ENCODE measurements at places on chromosomes 7 and 10.
A peak's percentile ranks its signal among the peaks of the same experiment; 100 is the strongest.

DNA sequence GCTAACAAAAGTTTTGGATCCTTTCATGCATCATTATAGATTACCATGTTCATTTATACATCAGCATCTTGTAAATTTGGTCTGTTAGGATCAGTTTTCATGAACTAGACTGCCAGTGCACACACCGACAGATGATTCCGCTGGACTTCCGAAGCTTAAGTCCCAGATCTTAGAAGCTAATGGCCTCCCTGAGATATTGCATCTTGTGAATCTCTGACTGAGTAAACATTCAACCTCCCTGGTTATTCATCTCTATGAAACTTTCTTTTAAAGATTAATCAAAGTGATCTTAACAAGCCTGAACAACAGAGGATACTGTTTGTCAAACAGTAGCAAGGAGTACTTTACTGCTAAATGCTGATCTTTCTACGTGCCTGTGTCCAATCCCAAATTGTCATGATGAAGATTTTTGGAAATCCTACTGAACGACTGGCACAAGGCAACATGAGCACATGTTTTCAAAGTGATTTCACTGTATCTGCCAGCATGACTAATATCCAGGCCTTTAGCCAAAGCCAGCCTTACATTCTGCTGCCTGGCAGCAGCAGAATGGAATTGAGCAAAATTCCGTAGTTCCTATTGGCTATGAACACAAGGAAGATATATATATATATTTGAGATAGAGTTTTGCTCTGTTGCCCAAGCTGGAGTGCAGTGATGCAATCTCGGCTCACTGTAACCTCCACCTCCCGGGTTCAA lies 91.3 kb upstream of the ANK3 start:
- DNase-seq: no peak

- no peak for DNase-seq
Observed at GRCh38 chr10:60086862-60087261, 180.5 kb upstream of the CCDC6 start.

GRCh38 chr7:40008223-40008815 lies 58.3 kb downstream of the CDK13 start:
- DNase-seq: no peak

GRCh38 chr10:49664006-49664841 lies 15.2 kb upstream of the C10orf53 start:
- no peak for DNase-seq

DNA sequence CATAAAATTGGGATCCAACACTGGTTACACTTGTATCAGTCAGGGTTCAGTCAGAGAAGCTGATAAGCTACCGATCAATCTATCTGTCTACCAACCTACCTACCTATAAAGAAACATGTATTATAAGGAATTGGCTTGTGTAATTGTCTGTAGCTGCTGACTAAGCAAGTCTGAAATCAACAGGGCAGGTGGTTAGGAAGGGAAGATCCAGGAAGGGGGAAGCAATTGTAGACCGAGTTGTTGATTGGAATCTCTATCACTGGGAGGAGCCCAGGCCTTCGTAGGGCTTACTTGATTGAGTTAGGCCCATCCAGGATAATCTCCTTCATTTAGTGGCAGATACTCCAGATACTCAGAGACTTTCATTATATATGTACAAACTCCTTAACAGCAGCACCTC lies 271.5 kb upstream of the TEX47 start:
- DNase-seq: no peak

- no peak for DNase-seq
Observed at GRCh38 chr10:85601526-85601925, 765.1 kb downstream of the GRID1 start.

DNA sequence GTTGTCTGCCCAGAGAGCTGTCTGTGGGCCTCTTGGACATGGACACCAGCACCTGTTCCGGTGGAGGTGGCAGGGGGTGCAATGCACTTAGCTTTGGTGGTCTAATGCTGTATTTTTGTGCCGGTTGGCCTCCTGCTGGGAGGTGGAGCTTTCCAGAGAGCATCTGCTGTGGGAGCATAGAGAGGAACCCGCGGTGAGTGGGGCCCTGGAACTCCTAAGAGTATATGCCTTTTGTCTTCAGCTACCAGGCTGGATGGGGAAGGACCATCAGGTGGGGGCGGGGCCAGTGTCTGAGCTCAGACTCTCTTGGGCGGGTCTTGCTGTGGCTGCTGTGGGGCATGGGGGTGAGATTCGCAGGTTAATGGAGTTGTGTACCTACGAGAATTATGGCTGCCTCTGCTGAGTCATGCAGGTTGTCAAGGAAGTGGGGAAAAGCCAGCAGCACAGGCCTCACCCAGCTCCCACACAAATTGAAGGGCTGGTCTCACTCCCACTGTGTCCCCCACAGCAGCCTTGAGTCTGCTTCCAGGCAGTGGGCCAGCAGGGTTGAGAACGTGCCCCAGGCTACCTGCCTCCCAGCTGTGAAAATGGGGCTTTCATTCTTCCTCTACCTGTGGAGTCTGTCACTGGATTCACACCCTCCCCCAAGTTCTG lies 29.0 kb downstream of the JAKMIP3 start:
- no peak for DNase-seq

- DNase-seq: no peak
Observed at GRCh38 chr10:66329147-66329546, 596.7 kb upstream of the LRRTM3 start.

DNA sequence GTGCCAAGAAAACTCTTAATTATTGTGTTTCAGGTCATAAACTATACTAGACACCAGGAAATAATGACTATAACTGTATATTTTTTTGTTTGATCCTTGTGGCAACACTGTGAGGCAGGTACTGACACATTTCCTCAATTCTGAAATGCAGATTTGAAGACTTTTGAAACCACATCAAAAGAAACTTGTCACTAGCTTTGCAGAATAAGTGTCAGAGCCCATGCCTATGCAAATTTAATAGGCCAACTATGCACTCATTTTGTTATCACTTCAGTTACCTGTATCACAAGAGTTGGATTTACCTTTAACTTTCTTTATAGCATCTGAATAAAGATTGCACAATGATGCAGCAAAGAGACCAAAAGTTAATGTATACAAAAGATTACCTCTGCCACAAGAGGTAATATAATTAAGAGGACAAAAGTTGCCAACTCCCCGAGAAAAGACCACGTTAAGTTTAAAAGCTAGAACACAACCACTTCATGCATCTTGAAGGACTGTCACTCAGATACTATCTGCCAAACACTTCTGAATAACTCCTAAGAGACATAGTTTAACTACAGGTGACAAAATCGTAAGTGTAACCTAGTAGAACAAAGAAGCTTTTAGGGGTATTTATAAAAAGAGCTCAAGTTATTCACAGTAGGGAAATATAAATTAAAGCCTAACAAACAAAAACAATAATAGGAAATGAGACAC lies 80.5 kb downstream of the ELAPOR2 start:
- no peak for DNase-seq

DNA sequence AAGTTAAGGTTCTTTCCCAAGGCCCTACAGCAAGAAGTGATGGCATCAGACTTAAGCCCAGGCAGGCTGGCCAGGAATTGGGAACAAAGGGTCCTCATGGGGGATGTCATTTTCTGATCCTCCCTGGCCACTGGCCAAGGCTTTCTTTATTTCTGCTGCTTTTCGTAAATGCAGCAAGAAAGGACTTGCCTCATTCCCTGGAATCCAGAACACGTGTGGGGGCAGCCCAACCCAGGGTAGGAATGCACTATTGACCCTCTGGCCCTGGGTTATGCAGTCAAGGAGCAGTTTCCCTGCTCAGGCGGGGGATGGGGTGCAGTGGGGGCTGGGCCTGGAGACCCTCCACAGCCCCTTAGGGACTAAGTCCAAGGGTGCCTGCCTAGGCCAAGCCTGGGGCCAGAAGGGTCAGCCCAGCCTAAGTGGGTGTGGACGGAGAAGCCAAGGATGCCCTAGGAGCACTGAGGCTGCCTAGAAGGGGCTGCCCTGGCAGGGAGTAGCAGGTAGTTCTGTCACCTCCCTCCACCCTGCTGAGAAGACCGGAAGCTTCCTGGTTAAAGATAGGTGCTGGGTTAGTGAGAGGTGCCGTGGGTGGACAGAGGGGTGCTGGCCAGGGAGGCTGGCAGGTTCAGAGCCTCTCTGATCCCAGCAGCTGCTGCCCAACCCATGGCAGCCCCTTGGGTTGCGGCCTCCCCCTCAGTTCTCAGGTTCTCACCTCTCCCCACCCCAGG lies 179.2 kb downstream of the SH3PXD2A start:
- no peak for DNase-seq

DNA sequence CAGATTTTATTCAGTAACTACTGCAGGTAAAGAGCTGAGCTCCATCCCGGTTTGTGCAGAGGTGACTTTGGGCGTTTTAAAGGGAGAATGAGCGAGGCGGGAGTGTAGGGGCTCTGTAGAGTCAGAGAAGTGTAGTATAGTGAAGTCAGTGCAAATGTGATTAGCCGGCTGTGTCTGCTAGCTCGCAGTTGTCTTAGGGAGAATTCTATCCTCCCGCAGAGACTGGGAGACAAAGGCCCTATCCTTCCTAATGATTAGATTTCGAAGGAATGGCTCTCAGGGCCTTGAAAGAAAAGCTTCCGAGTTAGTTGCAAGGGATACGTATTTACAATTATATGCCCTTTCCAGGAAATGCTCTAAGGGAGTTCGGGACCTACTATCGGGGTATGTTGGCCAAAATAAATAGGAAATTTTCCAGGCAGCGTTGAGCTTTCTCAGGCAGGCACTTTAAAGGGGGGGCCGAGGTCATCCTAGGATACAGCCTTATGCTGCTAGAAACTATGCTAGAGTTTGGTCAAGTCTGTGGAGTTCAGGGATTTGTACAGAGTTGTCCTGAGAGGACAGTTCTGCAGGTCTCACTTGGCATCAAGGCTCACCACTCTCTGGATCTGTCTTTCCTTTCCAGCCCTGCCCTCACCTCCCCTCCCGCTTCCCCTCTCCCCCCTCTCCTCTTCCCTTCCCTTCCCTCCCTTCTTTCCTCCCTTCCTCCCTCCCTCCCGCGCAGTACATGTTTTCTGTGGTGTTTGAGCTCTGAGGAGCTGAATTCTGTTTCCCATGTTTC lies 825 bp downstream of the MRPL32 start:
- DNase-seq: no peak

- DNase-seq: peak; percentile 55
Observed at GRCh38 chr7:620056-620455, 100.4 kb upstream of the PDGFA start.

DNA sequence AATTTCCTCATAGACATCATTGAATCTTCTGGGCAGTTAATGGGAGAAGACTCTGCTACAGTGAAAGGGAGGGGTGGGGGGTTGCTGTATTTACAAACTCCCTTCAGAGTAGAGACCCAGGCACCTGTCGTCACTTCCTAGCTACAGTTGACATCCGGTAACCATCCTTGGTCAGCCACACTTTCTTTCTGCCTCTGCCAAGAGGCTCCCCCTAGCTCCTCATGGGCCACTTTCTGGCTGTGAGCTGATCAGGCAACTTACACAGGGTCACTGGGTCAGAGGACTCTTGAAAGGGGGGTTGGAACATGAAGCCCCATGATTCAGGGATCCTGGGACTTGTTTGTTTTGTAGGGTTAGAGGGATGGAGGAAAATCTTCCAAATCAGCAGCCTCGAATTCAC lies 1.2 kb downstream of the TECPR1 start:
- DNase-seq: peak; percentile 56

DNA sequence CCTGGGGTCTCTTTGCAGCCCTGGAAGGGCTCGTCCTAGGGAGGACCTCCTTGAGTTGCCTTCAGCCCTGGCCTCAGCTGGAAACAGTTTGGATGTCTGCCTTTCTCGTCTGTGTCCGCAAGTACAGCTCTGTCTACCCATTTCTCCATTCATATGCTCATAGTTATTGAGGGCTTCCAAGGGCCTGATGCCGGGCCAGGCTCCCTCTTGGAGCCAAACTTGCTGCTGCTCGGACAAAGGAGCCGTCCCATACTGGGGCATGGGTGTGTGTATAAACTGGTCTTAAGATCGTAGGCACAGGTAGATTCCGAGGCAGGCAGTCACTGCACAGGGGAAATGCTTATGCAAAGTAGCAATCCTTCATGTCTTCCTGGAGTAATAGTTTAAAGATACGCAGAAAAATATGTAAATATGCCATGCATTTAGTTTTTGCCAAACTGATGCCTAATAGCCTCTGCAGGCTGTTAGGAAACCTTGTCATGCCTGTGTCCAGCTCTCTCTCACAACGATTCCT lies 117.0 kb upstream of the BTBD16 start:
- no peak for DNase-seq

- DNase-seq: no peak
Observed at GRCh38 chr7:102232611-102233286, 53.9 kb upstream of the SH2B2 start.

DNA sequence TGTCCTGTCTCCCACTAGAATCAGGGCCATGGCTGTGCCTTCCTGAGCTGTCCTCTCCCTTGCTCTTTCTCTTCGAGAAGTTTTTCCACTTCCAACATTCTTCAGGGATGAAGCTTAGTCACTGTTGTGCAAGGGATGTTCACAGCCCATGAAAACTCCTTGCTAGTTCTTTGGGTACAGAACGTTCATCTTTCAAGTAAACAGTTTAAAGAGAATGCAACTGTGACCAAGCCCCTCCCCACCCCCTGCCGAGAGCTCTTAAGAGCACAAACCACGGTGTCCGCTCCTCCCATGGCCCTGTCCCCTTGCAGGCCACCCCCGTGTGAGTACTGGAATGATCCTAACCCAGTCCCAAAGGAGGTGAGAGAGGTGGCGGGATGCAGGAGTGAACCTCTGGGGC lies 161.1 kb upstream of the RHEB start:
- DNase-seq: no peak

DNA sequence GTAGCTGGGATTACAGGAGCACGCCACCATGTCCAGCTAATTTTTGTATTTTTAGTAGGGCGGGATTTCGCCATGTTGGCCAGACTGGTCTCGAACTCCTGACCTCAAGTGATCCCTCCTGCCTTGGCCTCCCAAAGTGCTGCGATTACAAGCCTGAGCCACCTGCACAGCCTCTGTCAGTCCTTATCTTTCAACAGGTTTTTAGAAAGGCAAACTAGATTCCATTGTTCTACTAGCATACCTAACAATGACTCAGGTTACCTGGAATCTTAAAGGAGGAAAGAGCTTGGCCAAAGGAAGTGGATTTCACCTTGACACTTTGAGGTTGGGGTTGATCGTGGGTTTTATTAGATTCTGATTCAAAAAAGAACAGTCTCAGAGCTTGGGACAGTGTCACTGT lies 3.2 kb downstream of the ABCC2 start:
- DNase-seq: no peak

- no peak for DNase-seq
Observed at GRCh38 chr7:90853205-90853604, 257.1 kb downstream of the CDK14 start.

- no peak for DNase-seq
Observed at GRCh38 chr7:116161728-116162127, 48.6 kb upstream of the TES start.

DNA sequence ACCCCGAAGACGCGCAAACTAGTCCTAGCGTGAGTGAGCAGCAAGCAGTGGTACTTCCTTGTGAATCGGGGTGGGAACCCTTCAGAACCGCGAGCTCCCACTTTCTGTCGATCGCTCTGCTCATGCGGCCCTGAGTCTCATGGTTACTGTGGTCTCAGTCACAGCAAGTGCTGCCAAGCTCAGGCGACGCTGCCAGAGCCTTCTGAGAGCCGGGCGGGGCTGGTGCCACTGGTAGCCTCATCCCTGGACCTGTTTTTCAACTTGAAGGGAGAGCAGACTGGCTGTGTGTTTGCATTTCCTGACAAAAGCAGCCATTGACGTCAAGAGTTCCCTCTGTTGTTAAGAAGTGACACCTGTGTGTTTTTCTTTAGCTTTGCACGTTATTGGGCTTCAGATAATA lies 32.9 kb upstream of the BHLHA15 start:
- no peak for DNase-seq

Data from activated T-cell treated with anti-CD3 and anti-CD28 coated beads, Interleukin-2, amount 50 U/mL, for 48 hours (primary cell).